CD4-positive, alpha-beta T cell treated with Interleukin-12 subunit alpha and Interleukin-12 subunit beta, for 1 hour (primary cell): ENCODE measurements at places on chromosomes 2 and 18.
A peak's percentile ranks its signal among the peaks of the same experiment; 100 is the strongest.

DNA sequence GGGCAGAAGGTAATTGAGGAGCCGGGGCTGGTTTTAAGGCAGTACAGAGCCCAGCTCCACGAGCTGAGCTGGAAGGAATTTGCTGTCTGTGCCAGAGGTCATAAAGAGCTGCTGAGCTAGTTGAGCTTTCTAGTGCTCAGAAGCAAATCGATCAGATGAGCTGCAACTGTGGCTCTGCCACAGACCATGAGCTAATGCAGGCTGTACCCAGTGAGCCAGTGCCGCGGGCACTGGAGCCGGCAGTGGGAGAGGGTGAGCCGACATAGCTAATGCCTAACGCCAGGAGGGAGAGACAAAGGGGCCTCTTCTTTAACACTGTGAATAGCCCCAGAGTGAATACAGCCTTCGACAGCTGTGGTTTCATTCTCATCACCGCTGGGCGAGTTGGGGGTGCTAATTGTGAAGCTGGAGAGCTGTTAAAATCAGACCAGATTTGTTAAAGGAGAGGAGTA lies 410.1 kb upstream of the TCF4 start:
- no peak for DNase-seq

DNA sequence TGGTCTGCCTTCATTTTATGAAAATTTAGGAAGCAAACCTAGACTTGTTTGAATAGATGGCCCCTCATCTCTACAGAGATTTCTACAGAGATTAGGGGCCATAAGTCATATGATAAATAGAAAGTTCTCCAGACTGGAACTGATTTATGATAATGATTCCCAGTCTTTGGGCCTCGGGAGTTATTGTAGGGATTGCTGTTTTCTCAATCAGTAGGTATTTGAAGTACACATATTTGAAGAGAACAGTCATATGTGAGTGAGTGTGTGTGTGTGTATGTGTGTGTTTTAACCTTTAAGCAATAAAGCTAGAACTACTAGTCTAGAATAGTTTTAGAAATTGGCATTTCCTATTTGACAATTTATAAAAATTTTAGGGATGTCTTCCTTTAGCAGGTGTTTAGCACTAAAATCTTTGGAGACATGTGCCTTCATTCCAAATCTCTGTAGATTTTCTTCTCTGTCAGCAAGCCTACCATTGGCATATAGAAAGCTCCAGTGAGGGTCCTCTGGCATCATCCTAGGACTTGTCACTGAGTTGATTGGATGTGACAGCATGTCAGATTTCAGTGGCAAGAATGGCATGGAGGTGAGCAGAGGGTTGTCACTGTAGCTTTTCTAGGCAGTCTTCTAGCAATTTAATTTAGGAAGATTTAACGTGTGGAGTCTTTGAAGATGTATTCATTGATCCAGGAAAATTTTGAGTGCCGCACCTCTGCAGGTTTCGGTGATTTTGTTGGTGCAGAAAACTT lies 71.2 kb downstream of the MYO1B start:
- DNase-seq = no peak

DNA sequence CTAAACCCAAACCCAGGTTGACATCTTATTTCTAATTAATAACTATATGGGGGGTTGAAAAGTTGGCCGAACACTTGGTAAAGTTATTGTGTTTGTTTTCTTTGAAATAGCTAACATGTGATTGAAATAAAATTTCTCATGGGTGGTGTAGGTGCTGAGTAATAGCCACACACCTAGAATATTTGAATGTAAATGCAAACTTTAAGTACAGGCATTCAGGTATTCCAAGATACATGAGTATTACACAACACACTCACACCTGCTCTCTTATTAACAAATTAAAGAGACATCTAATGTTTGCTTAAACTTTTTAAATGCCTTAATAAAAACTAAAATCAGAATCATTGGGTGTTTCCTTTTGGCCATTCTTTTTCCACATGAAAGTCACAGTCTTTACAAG lies 165.5 kb downstream of the EHBP1 start:
- no peak for DNase-seq

GRCh38 chr2:71605781-71606241 lies 152.4 kb downstream of the DYSF start:
- no peak for DNase-seq

DNA sequence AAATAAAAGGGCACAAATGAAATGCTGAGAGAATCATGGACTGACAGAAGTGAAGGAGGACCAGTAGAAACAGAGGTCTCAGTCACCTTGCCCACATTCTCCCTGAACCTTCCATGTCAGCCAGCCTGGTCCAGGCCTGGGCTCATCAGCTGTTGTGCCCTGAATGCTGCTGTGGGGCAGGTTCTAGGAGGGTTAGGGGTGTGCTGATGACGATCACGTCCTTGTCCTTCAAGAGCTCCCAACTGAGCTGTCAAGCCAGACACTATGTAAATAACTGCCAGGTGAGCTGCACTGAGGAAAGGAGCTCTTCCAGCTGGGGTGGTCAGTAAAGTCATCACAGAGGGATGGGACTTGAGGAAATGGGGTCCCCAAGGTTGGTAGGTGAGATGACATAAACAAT lies 156.5 kb downstream of the SMAD2 start:
- DNase-seq = no peak

DNA sequence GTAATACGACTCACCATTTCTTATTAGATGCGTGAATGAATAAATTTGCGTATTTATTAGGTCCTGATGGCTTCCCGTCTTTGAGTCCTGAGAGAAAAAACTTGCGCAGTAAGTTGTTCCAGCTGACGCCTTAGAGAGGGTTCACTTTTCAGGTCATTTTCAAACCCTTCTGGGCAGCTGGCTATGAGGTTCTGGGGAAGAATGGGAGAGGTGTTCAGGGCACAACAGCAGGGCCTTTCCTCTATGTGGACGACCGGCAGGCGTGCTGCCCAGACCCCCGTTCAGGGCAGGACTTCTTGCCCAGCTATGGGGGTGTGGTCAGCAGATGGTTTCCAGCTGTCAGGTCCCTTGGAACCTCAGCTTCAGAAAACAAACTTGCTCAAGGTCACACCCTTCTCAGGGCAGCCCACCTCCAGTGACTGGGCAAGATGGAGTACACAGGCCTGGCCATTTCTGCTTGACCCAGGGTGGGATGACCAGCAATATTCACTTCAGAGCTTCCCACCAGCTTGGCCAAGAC lies 61.1 kb upstream of the TNP1 start:
- no peak for DNase-seq

DNA sequence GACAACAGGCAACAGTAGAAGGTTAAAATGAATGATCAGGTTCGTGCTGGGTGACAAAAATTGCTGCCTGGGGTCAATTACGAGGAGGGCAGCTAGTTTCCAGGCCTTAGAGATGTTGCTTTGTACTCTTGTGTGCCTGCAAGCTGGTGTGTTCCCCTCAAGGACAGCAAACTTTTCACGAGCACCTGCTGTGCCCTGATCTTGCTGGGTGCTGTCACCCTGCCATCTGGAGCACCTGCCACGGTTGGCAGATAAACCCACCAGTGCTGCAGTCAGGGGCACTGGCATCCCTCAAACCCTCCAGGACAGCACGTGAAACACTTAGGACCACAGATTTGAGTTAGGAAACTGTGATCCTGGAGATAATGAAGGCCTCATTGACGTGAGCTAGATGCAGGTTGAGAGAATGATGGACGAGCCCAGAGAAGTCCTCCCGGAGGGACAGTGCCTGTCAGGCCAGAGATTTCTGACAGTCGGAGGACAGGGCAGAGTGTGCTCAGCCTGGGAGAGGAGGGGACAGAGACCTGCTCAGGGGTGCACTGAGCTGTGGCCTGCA lies 104.3 kb upstream of the RAB12 start:
- no peak for DNase-seq

DNA sequence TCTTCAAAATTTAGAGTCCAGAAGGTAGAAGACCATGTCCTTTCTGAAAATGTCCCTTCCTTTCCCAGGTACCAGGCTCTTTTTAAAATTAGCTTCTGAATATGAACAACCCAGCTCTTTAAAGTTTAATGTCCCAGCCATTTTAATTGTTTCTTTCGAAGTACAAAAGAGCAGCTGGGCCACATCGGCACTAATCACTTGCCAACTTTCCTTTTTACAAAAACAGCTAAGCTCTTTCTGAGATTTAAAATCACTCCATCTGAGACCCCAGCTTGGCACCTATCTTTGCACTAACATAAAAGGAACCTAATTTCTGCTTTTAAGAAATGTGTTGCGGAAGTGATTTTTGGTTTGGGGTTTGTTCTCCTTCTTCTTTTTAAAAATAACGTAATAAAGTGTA lies 2.6 kb downstream of the BOD1L2 start:
- no peak for DNase-seq

GRCh38 chr18:62939926-62940325 lies 224.6 kb downstream of the PHLPP1 start:
- no peak for DNase-seq

GRCh38 chr2:119702918-119703401 lies 24.0 kb downstream of the TMEM177 start:
- DNase-seq = peak; percentile 68

DNA sequence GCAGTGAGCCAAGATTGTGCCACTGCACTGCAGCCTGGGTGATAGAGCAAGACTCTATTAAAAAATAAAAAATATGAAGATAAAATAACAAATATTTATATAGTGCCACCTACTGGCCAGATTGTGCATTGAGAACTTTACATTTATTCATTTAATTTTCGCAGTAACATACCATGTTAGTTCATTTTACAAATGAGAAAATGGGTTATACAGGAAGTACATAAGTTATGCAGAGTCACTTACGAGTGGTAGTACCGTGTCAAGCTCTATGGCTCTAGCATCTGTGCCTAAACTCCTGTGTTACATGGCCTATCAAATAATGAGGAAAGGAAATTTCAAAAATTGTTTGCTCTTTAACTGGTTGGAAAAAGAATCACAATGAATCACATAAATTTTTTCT lies 27.9 kb downstream of the RIF1 start:
- DNase-seq = peak; percentile 46

- no peak for DNase-seq
These were observed 38.7 kb downstream of the DDX1 start for GRCh38 chr2:15630121-15630977.

GRCh38 chr2:223386189-223386588 lies 216.0 kb downstream of the SCG2 start:
- DNase-seq = no peak

GRCh38 chr2:121356058-121356640 lies 71.1 kb upstream of the TFCP2L1 start:
- DNase-seq = peak; percentile 16

- DNase-seq = peak; percentile 60
These were observed 11.4 kb downstream of the OSGEPL1 start for GRCh38 chr2:189751080-189751658.

DNA sequence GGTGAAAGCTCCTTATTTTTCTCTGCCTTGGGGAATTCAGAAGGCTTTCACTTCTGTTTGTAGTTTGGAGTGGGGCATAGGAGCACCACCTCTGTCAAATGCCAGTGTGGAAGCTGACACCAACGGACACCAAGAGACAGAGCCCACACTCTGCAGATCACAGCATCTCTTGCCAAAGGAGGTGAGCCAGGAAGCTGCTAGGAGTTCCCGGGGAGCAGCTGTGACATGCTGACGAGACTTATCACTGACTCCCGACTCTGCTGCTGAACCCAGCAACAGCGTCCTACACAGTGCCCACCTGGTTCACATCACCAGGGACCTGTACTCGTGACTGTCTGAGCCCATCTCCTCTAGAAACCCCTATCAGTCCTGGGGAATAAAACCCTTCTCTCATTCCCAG lies 8.1 kb downstream of the TEX51 start:
- DNase-seq = no peak

DNA sequence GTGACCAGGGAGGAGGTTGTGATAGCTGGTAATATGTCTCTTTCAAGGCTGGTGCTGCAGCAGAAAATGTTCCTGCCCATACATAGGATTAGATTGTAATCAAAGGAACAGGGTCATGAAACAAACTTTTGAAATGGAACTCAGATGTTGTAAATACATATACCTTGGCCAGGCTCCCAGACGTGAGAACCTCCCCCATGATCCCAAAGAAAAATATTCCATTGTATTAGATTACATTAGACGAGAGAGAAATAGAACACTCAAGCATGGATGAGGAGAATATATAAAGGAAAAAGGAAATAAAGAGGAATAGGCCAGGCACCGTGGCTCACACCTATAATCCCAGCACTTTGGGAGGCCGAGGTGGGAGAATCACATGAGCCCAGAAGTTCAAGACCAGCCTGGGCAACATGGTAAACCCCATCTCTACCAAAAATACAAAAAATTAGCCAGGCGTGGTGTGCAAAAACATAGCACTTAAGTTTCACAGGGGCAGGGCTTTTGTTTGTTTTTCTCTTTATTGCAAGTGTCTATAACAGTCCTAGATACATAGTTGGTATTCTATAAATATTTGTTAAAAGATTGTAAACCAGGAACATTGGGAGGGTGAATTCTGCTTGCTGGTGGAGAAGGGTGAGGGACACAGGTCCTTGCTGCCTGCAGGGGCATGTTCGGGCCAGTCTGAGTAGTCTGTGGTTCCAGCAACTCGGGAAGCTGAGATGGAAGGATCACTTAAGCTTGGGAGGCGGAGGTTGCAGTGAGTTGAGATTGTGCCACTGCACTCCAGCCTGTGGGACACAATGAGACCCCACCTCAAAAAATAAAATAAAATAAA lies 52.8 kb downstream of the RPL37A start:
- no peak for DNase-seq

- peak; percentile 30 for DNase-seq
These were observed 45.0 kb downstream of the EMILIN2 start for GRCh38 chr18:2891526-2892431.

DNA sequence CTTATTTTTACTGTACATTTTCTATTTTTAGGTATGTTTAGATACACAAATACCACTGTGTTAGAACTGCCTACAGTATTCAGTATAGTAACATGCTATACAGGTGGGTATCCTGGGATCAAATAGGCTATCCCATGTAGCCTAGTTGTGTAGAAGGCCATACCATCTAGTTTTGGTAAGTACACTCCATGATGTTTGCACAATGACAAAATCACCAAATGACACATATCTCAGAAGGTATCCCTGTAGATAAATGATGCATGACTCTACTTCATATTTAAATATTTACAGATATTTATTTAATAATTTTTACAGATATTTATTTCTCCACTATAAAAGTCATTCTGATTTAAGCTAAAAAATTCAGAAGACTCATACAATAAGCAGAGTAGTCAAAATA lies 233.8 kb upstream of the OSR1 start:
- no peak for DNase-seq

DNA sequence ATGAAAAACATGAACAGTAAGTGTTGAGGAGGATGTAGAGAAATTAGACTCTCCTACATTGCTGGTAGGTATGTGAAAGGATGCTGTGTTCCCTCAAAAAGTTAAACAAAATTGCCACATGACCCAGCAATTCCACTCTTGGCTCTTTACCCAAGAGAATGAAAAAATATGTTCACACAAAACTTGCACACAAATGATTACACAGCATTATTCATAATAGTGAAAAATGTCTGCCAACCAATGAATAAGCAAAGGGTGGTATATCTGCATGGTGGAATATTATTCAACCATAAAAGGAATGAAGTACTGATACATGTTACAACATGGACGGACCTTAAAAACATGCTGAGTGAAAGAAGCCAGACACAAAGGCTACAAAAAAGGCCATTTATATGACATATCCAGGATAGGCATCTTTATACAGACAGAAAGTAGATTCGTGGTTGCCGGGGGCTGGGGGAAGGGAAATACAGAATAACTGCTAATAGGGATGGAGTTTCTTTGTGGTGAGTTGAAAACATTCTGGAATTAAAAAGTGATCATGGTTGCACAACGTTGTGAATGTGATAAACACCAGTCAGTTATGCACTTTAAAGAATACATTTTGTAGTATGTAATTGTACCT lies 85.4 kb upstream of the MYO3B start:
- DNase-seq = no peak
